ENCODE measurements at places on chromosomes 5 and 9. TPM values are rescaled to one million over a fixed set of nuclear protein-coding genes. Genes with fewer than 3 reads are reported as not detected.

GPR150 gene
- 0.82 TPM for total RNA-seq

GRCh38 chr9:130854092-130854491 lies 19.0 kb downstream of the ABL1 start:
- DNase-seq, result no peak

DNA sequence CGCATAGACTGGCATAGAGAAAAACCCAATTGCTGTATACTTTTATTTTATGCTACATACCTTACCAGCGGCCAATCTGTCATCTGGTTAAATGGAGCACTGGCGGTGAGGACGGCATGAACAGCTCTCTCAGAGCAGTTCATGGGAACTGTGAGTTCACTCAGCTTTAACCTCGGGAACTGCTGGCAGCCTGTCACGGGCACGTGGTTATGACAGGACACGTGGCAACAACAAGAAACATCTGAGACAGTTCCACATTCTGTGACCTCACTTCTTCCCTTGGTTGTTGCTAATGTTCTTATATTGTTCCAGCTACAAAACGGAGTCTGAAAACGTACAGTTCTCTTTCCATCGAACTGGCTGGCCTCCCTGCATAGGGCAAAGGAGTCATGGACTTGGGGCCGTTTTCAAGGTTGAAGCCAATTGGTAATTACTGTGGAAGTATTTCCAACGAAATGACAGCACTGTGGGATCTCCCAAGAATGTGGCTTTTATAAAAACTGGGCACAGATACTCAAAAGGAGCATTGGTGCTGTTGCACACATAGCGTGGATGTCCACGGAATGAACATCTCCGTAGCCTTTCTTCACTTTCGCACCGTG lies 246.3 kb upstream of the DAP start:
- DNase-seq, result no peak

DNA sequence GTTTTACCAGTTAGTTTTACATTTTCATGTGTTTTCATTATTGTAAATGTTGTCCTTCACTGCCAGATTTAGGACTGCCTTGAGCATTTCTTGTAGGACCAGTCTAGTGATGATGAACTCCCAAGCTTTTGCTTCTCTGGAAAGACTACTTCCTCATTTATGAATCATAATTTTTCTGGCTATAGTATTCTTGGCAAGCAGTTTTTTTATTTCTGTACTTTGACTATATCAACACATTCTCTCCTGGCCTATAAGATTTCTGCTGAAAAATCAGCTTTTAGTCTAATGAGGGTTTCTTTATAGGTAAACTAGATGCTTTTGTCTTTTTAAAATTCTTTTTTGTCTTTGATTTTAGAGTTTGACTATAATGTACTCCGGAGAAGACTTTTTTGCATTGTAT lies 256.8 kb upstream of the GRAMD2B start:
- no peak for DNase-seq

DNA sequence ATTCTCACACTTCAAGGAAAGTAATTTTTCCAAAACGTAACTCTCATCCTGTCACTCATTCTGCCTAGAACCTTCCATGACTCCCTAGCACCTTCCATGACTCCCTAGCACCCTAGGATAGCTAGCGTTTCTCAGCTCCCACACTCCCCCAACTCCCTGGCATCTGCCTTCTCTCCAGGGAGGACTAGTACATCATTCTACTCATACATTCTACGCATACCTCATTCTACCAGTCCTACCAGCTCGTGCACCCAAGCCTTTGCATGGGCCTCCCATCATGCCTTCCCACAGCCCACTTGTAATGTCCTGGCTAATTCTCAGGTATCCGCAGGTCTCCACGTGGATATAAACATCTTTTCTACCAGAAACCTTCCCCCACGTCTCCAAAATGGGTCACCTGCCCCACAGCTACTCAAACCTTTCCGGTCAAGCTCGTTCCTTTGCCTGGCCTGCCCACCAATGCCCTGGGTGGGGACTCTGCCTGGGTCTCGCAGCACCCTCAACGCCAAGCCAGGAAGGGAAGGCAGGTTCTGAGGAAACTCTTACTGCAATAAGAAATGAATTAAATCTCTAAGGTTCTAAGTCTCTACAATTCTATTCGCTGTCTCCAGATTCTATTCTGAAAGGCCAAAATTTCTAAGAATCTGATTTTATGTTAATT lies 930 bp downstream of the ANKS6 start:
- no peak for DNase-seq

GRCh38 chr5:52791366-52791765 lies 3.6 kb downstream of the ITGA1 start:
- DNase-seq, result no peak

- no peak for DNase-seq
These were observed 17.2 kb upstream of the PAM start for GRCh38 chr5:102737805-102738469.

SHLD3 gene
- total RNA-seq, result 0.48 TPM

DNA sequence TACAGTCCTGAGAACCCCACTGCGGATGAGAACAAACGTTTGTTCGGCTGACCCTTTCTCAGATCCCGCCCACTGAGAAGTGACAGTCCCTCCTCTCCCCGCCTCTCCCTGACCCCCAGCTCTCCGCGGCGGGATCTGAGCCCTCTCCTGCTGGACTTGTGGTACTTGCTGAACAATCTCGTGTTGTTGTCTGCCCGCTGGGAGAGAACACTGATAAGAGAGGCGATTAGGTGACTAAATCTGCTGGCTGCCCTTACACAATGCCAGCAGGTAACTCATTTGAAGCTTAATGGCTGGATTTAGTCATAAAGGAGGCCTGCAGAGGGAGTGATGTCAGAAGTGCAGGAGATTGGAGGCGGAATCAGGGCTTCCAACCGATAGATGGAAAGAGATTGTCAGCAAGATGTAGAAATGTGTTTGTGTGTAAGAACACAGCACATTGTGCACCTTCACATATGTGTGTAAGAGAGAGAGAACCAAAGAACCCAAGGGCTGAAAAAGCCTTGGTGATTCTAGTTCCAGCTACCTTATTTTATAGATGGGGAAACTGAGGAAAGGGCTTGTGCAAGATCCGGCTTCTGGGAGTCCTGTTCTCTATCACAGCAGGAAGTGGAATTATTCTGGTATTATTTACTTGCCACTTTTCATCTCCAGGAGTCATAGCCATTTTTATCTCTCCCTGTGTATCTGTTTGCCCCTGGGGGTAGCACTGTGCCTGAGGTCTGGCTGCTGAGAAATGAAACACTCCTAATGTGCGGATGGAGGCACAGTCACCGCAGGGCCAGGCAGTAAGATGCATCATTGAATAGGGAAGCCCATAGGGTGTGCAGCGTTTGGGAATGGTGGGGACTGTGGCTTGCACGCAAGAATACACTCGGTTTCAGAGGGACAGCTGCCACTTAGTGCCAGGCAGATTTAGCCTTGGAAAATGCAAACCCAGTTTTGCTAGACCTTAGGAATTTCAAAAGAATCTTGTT lies 203.7 kb upstream of the MSX2 start:
- DNase-seq, result no peak

MINAR2 gene
- not detected for total RNA-seq

GRCh38 chr5:125834438-125835115 lies 588.6 kb upstream of the GRAMD2B start:
- no peak for DNase-seq

LMX1B gene
- total RNA-seq, result 0.10 TPM

PPIC gene
- 57.3 TPM for total RNA-seq

GRCh38 chr5:149852641-149853330 lies 91.8 kb downstream of the PDE6A start:
- DNase-seq, result no peak

- DNase-seq, result no peak
These were observed 21.3 kb upstream of the TMOD1 start for GRCh38 chr9:97480174-97480573.

DNA sequence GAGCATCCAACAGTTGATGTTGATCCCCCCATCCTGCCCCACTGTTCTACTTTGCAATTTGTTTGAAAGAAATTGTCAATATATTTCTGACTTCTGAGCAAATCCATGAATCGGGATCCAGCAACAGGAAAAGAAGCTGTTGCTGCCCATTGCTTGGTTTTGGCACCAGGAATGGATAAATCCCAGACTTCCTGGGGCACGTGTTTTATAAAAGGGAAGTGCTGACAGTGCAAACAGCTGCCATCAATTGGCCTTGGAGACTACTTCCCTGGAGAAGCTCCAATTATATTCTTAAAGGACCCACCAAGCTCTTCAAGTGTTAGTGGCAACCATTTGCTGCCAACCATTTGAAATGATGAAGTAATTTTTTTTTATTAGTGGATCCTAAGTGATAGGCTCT lies 13.7 kb downstream of the STK32A start:
- DNase-seq, result no peak

DNA sequence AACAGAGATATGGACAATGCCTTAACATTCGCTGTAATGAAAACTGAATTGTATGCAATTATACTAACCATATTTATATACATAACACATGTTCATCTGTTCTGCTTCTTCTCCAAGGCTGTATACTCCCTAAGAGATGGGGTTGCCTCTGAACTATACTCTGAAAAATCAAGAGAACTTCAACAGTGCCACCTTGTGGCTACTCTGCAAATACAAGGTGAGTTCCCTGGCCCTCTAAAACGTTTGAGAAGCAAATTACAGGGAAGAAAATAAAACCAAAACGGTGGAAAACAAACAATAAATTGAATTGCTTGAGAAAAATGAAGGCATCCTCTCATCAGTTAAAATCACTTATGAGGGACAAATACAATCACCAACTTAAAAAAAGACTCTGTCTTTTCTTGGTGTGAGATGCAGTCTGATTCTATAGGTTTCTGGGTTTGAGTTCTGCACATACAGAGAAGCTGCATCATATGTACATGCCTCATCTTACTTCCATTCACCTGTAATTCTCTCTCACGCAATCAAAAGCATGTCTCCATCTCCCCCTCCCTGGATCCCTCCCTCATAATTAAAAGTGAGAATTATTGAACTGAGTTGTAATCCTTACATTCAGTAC lies 98.6 kb downstream of the FBXW11 start:
- DNase-seq, result peak; percentile 48

DNA sequence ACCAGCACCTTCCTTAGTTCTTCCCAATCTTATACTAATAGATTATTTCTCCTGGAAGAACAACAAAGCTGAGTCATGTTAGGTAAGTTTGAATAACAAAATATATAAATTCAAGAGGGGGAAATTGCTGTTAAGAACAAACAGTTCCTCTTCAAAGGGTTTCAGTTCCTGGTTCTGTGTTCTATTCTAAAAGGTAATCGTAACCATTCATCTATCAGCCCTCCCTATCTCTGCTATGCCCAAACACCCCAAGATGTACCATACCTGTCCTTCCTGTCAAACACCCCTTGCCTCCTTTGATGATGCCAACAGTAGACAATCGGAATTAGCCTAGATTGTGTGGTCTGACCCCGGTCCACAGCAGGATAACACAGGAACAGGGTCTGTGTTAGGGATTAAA lies 4.2 kb upstream of the RNF180 start:
- DNase-seq, result no peak

- DNase-seq, result no peak
These were observed 30.6 kb downstream of the NOTCH1 start for GRCh38 chr9:136515276-136515675.

CTXN3 gene
- total RNA-seq, result not detected

GRCh38 chr5:38079620-38080402 lies 178.5 kb upstream of the EGFLAM start:
- no peak for DNase-seq

GRCh38 chr5:74310997-74311930 lies 329.3 kb downstream of the ENC1 start:
- DNase-seq, result no peak

ARL14EPL gene
- not detected for total RNA-seq

- peak; percentile 22 for DNase-seq
These were observed 74.8 kb downstream of the SLF1 start for GRCh38 chr5:94693043-94693822.

DNA sequence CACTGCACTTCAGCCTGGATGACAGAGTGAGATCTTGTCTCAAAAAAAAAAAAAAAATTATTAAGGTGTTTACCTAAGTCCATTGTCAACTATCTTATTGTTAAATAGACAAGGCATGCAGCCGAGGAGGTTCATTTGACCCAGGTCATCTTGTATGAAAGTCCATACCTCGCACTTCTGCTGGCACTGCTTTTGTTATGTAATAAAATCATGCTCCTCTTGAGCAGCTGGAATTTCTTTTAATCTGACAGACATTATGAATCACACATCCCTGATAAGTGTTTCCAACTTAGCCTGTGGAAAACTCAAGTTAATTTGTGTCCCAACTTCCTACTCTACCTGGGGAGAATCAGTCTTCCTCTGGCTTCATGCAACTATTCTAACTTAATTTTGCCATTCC lies 315.6 kb upstream of the KLF4 start:
- no peak for DNase-seq

GRCh38 chr5:180522330-180522729 lies 28.2 kb downstream of the CNOT6 start:
- DNase-seq, result no peak

DNA sequence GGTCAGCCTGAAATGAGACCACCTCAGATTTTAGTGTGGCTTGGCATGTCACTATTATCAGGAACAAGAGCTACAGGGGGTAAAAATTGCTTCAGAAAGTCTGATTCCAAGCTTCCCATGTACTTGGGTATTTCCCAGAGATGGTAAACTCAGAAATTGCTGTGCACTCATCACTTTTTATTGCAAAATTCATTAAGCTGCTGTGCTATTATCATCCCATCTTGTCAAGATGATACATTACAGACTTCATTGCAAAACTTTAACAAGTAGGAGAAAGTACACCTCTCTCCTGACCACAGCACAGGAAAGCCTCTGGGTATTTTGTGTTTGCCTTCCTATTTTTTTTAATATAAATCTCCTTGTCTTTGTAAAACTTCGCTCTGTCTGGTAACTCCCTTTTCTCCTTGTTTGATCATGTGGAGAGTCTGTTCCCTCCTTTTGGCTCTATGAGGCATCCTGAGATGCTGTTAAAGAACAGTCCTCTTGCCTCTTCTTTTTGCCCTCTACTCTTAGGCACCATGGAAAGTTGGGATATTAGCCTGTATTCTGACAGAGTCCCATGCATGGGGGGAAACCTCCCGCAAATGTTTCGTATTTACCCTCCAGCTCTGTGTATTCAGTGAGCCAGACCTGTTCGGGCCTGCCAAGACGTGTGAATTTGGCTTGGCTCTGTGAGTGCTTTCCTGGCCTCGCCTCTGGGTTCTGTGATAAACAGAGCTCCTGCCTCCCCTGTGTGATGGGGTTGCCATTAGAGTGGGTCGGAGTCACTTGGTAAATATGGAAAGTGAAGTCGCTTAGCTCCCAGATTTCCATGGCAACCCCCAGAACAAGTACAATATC lies 260.7 kb downstream of the NR3C1 start:
- DNase-seq, result no peak

CCDC171 gene
- 0.58 TPM for total RNA-seq

PCDHA12 gene
- total RNA-seq, result not detected

PCDHGA6 gene
- 6.6 TPM for total RNA-seq

Data from glomerular endothelial cell (primary cell).